ENCODE measurements at places on chromosomes 5 and 9. TPM values are rescaled to one million over a fixed set of nuclear protein-coding genes. Genes with fewer than 3 reads are reported as not detected.

Gene SAXO1
- not detected for total RNA-seq

Gene C1QTNF2
- total RNA-seq: 0.18 TPM

Gene MORN5
- not detected for total RNA-seq

Gene DDX4
- total RNA-seq: not detected

Gene CDH6
- not detected for total RNA-seq

Gene C7
- not detected for total RNA-seq

Gene AJM1
- total RNA-seq: 9.0 TPM

Gene FRMPD1
- not detected for total RNA-seq

Gene RALGPS1
- 9.9 TPM for total RNA-seq

Gene KIAA1958
- total RNA-seq: 7.5 TPM

Gene COQ4
- 71.3 TPM for total RNA-seq

Gene FRMD3
- total RNA-seq: 0.03 TPM

Gene TMEM174
- total RNA-seq: not detected

Gene ZBTB6
- 3.3 TPM for total RNA-seq

Gene ANKRD20A1
- not detected for total RNA-seq

Gene KCNMB1
- not detected for total RNA-seq

Gene STARD4
- total RNA-seq: 24.4 TPM

Gene MARCHF6
- total RNA-seq: 83.0 TPM

Gene NUTM2F
- total RNA-seq: not detected

Gene TMEM171
- total RNA-seq: not detected

Gene AFF4
- total RNA-seq: 11.5 TPM

Gene BTNL3
- not detected for total RNA-seq

Gene PFN3
- not detected for total RNA-seq

Gene RRAGA
- 23.1 TPM for total RNA-seq

Gene RAB3C
- not detected for total RNA-seq

Gene LAMC3
- total RNA-seq: not detected

Gene ITGA2
- total RNA-seq: 11.6 TPM

Gene RASGEF1C
- not detected for total RNA-seq

Gene KIF12
- 36.4 TPM for total RNA-seq

Gene VPS13A
- total RNA-seq: 10.0 TPM

Gene CETN3
- 7.1 TPM for total RNA-seq

Gene IFNA21
- not detected for total RNA-seq

Gene PCDHGB3
- total RNA-seq: 0.41 TPM

Gene TLX3
- not detected for total RNA-seq

Gene TNFSF8
- total RNA-seq: not detected

Gene CCL27
- total RNA-seq: not detected

Gene ROPN1L
- total RNA-seq: not detected

Gene PCDHB6
- total RNA-seq: not detected

Gene S1PR3
- total RNA-seq: not detected

Gene SPATA31A3
- not detected for total RNA-seq

Gene DAB2
- 3.4 TPM for total RNA-seq

Gene FST
- not detected for total RNA-seq

Gene FGD3
- total RNA-seq: 14.7 TPM

Gene KCTD16
- 0.31 TPM for total RNA-seq

Gene LPAR1
- not detected for total RNA-seq

Gene PAIP2
- 28.5 TPM for total RNA-seq

Gene IL33
- total RNA-seq: 0.03 TPM

Data from HT-29 (cell line).